Activated CD4-positive, alpha-beta T cell treated with anti-CD3 and anti-CD28 coated beads for 4 hours (primary cell): ENCODE measurements at places on chromosomes 5 and 9.
A peak's percentile ranks its signal among the peaks of the same experiment; 100 is the strongest.

DNA sequence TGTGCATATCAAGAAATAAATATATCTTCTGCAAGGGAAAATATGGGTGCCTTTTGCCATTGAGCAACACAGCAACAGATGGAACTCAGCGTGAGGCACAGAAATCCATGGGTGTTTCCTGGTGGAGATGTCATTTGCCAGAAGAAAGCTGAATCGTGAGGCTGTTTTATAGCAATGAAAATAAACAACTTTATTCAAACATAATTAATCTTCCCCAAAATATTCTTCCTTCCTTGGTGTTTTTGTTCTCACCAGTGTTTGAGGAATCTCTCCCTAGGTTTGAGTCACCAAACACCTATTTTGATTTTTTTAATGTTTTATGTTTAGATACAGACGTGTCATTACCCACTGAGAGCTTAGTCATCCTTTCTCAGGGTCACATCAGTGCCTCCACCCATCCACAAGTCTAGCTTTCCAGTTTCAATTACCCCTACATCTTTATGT lies 65.8 kb upstream of the PAPPA start:
- DNase-seq: no peak

DNA sequence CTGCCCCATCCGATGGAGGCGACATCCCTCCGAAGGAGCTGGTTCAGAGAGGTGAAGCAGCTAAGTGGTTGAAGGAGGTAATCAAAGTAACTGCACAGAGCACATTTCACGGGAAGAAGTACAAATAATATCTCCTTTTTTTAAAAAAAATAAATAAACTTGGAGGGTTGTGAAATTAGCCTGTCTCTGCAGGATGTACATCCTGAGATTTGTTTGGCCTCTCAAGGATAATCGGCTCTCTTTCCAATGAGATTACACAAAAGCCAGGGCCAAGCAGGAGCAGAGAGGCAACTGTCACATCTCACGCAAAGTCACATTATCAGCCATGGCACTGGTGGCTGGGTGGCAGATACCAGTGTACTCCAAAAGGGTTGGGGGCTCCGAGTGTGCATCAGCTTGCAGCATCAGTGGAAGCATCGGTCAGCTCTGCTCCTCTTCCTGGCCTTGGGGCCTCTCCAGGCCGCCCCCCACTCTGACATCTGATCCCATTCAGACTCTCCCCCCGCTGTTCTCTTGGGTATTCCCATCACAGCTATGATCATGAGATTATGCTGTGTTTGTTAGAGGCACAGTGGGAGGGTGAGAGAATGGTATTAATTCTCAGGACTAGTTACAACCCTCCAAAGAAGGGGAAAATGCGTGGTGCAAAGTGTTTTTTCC lies 109.9 kb downstream of the UGCG start:
- no peak for DNase-seq

DNA sequence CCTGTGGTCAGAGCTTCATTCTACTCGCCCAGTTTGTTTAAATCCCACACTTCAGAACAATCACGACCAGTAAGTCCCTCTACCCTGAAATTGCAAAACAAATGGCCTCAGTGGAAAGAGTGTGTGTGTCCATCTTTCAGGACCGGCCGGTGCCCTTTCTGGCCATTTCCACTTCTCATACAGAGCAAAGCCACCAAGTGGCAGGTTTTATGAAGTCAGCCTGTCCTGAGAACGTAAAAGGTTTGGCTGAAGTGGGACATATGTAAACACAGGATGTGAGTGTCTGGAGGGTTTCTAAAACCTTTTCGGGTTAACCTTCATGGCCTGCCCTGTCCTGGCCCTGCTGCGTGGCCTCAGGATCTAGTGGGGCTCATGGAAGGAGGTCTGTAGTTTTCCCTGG lies 24.7 kb downstream of the NXNL2 start:
- no peak for DNase-seq

GRCh38 chr5:7772141-7772540 lies 78.8 kb downstream of the CFAP90 start:
- no peak for DNase-seq

DNA sequence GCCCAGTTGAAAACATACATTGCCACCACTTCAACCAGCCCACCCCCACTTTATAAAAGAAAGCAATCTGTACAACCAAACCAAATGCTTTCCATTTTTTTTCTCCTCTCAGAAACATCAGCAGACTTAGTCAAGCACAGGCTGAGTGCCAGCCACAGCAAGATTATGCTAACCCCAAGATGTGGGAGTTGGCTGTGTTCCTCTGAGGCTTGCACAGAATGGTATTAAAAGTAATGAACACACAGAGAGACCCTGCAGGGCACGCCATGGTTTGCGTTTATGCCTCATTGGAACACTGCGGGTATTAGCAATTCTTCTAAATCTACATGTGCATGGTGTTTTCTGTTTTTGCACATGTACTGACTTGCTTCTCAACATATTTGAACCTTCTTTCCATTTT lies 419.9 kb upstream of the GRAMD2B start:
- no peak for DNase-seq

GRCh38 chr5:113128082-113128481 lies 151.5 kb downstream of the DCP2 start:
- no peak for DNase-seq

DNA sequence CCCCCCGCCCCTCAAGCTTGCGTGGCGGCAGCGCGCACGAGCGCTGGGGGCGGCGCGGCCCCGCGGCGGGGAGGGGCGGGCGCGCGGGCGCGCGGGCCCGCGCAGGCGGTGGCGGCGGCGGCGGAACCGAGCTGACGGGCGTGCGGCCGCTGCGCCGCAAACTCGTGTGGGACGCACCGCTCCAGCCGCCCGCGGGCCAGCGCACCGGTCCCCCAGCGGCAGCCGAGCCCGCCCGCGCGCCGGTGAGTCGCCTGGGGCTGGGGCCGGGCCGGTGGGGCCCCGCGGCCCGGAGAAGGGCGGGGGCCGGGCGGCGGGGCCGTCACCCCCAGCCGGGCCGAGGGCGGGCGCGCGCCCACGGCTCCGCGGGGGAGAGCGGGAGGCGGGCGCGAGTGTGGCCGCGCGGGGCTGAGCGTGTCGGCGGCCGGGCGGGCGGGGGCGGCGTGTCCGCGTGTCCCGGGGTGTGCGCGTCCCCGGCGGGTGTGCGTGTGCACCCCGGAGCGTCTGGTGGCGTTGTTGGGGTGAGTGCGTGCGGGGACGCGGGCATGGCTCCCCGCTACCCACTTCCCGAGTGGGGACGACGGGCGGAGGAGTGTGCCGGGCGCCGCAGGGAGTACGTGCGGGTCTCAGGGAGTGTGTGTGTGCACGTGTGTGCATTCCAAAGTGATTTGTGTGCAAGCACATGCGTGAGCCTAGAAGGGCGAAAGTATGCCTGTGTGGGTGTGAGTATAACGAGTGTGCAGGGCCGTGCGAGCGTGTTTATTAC lies at the start of gene NEK6:
Gene NEK6, plus strand, starts transcription at position 106 of the 763 bp plus-strand sequence. CDS start 44,016 bp downstream, outside the sequence.
- peak; percentile 47 for DNase-seq

- no peak for DNase-seq
Observed at GRCh38 chr5:81884871-81885270, 87.0 kb upstream of the ATG10 start.

- no peak for DNase-seq
Observed at GRCh38 chr5:5335700-5336264, 86.7 kb upstream of the ICE1 start.

GRCh38 chr5:178280631-178281030 lies 48.0 kb upstream of the PHYKPL start:
- DNase-seq: no peak

DNA sequence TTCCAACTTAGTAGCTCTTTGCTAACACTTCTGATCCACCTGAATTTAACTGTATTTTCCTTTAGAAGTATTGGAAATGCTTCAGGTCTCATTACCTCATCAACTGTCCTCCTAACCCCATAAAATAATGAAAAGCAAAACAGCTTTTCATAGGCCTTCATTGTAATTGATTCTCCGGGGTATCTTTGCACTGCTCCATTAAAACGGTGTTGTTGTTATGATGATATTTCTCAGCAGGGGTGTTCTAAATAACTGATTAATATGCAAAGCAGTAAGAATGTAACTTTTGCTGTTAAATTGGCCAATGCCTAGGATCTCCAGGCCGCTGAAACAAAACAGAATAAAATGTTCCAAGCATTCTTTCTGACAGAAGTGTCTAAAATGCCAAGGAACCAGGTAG lies 1983.2 kb downstream of the EFNA5 start:
- no peak for DNase-seq

DNA sequence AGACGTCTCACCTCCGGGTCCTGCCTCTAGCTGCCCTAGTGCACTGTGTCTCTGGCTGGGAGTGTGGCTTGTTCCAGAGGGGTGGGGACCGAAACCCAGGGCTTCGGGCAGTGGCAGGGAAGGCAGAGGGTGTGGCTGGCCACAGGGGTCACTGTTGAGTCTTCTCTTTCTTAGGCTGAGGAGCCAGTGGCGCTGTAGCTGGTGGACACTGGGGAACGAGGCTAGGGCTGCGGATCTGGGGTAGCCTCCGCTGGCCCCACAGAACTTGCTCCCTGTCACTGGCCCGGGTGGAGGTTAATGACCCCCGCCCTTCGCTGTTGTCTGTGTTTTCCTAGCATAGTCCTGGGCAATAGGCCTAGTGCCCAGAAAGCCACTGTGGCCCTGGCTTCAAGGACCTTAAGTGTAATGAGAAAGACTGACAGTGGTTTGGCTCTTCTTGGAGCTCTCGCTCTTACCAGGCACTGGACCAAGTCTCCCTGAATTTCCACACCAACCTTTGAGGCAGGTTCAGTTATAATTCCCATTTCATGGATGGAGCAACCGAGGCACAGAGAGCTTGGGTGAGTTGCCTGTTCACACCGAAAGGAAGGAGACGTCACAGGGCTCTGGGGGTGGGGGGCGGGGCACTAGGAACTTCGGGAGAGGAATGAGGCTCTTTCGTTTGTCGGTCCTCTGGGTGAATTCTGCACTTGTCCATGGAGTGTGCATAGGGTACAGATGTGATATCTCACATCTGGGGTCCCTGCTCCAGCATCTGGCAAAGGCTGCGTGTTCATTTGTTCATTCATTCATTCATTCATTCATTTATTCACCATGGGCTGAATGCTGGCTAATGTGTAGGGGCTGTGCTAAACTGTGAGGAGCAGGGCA lies 4.8 kb upstream of the IER5L start:
- no peak for DNase-seq

GRCh38 chr5:81156732-81157131 lies 76.4 kb upstream of the CKMT2 start:
- no peak for DNase-seq

- DNase-seq: no peak
Observed at GRCh38 chr9:133246562-133246961, 28.4 kb downstream of the ABO start.

DNA sequence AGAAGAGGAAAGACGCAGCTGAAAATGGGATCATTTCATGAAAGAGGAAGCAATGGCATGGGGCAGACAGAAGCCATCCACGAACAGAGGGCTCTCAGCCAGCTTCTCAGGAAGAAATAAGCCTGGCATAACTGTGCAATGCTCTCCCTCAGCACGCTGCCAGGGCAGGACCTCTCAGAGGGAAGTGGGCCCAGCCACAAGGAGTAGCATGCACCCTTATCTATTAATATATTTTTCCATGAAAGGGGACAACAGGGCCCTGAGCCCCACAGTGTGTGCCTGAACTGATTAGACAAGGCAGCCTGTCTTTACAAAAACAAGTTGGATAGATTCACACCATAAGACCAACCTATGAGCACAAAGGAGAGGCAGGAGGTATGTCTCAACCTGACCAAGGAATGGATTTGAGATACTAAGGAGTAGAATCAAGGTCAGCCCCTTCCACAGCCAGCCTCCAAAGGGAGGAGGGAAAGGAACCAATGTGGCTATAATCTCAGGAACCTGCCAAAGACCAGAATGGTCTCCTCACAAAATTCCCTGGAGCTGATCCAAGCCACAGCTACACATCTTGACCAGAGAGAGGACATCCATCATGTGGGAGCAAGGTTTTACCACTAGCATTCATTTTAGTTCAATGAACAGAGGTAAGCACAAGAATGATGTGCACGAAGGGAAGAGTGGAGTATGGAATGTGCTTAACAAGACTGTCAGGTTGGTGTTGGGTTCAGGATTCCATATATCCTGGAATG lies 154.8 kb downstream of the SIL1 start:
- DNase-seq: no peak

GRCh38 chr5:1657161-1657741 lies 133.5 kb upstream of the LPCAT1 start:
- DNase-seq: no peak

- DNase-seq: no peak
Observed at GRCh38 chr5:156680831-156681230, 169.3 kb upstream of the PPP1R2B start.

- no peak for DNase-seq
Observed at GRCh38 chr5:93887678-93888077, 146.3 kb upstream of the POU5F2 start.

DNA sequence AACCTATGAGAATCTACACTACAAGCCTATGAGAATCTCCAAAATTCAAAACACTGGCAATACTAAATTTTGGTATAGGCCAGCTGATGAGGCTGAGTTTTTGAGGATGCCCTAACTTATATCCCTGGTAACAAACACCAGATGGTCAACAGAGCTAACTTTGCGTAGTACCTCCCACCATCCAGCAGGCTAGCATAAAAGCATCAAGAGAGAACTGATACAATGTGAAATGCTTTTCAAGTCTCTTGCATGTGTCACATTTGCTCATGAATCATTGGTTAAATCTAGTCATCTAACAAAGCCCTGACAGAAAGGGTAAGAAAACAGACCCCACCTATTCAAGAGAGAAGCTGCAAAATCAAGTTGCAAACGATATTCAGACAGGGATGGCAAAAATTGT lies 1609.7 kb upstream of the CDH9 start:
- no peak for DNase-seq

- DNase-seq: no peak
Observed at GRCh38 chr5:145110834-145111233, 724.3 kb downstream of the PRELID2 start.

DNA sequence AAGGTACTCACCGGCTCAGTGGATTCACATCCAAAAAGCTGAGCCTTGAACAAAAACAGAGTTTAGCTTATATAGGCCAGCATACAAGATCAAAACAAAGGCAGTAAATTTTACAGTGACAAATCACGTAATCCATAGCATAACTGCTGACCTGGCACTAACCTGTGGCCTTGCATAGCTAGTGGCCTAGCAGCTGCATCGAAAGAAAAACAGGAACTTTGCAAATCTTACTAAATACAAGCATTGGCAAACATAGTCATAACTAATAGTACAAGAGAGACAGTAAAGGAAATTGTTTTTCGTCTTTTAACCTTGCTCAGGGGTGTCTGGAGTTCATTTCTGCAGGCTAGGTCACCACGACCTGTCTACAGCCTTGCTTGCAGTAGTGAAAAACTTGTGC lies 4.8 kb downstream of the HSDL2 start:
- DNase-seq: no peak

- no peak for DNase-seq
Observed at GRCh38 chr9:79286992-79287707, 284.6 kb upstream of the TLE4 start.
